Activated gamma-delta T cell (primary cell): ENCODE measurements at places on chromosomes 1 and 21.

DNA sequence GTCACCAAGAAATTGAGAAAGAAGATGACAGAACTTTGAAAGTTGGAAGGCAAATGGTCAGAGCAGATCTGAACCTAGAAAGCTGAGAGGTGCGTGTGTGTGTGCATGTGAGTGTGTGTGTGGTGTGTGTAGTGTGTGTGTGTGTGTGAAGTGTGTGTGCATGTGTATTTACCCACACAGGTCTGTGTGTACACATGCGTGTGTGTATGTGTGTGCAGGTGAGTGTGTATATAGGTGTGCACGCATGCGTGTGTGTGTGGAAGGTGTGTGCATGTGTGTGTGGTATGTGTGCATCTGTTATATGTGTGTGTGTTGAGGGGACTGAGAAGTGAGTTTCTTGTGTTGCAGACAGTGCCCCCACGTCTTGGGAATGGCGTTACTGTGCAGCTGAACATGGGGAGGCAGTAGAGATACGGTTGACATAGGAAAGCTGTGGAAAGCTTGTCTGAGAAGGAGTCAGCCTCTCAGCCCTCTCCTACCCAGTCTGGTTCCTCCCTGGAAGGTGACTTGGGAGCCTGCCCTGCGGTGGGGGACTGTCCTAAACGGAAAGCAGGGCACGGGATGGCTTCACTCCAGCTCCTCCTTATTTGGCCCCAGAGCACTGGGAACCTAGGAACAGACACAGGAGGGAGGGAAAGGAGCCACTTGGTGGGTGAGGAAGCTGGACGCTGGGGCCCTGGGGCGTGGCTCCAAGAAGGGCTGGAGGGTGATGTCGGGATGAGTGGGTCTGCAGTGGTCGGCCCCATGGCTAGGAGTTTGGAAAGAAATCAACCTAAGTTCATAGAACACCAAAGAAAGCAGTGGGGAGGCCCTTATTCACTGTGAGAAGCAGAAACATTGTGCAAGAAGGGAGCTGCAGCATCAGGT lies 97.2 kb downstream of the PCBP3 start:
- DNase-seq = no peak

DNA sequence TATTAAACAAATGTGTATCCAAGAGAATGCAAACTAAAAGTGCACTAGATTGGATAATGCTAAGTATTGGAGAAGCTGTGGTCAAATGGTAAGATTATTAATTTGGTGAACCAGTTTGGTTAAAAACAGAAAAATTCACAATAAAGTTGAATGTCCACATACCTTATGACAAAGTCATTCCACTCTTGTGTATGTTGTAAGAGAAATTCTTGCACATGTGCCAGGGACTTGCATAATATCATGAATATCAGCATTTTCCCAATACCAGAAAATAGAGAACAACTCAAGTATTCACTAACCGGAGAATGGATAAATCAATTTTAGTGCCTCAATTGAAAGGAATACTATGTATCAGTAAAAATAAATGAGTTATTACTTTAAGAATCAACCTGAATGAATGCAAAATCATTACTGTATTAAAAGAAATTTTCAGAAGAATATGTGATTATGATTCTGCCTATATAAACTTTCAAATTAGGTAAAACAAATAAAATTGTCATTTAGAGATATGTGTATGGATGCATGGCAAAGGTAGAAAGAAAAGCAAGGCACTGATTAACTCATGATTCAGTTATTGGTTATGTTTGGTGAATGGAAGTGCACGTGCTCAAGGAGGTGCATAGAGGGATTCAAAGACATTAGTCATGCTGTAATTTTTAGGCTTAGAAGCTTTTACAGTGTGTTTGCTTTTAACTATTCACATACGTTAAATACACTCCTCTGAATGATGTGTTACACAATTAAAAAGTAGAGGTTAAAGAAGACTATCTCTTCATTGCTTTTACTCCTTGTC lies 217.4 kb upstream of the KCNK2 start:
- no peak for DNase-seq

DNA sequence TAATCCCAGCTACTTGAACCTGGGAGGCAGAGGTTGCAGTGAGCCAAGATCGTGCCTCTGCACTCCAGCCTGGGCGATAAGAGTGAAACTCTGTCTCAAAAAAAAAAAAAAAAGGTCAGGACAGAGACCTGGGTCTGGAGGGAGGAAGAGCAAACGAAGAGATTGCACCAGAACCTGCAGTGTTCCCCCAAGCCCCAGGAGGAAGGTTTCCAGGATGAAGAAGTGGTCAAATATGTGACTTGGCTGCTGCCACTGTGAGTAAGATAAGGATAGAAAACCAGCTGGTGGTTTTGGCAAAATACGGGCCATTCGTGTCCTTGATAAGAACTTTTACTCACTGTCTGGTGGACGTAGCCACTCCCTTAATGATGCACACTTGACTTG lies 42.2 kb downstream of the CLDN14 start:
- DNase-seq = no peak

GRCh38 chr1:4613606-4614370 lies 40.6 kb upstream of the AJAP1 start:
- DNase-seq = no peak

DNA sequence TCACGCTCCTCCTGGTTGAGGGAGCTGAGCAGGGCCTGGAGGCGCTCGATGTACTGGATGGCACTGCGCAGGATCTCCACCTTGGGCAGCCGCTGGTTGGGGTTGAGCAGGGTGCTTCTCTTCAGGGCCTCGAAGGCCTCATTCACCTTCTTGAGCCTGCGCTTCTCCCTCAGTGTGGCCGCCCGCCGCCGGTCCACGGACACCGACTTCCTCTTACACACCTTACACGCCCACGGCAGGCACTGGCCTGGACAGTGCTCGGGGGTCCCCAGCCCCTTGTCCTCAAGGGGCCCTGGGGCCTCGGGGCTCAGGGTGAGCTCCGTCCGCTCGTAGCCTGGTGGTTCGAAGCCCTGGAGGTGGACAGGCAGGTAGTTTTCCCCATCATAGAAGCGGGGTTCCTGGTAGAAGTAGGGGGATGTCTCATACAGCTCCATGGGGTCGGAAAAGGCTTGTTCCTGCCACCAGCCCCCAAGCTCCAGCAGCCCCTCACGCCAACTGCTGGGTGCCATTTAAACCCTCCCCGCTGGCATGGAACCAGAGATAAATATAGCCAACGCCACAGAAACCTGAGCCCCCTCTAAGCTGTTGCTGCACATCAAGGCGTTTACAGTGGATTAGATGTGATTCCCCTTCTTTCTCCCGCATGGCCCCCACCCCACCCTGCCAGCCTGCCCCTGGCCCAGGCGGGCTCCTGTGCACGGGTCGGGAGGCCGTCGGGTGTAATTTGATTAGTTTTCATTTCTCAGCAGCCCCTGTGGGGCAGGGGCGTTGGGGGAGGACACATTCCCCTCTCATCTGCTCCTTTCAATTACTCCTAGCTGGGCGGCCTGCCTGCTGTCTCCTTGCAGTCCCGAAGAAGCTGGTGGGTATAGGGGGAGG lies at the start of gene MYOG:
MYOG (minus strand) TSS at position 485 of the 879 bp plus-strand sequence; CDS start at position 434, 51 bp downstream.
- DNase-seq = no peak

DNA sequence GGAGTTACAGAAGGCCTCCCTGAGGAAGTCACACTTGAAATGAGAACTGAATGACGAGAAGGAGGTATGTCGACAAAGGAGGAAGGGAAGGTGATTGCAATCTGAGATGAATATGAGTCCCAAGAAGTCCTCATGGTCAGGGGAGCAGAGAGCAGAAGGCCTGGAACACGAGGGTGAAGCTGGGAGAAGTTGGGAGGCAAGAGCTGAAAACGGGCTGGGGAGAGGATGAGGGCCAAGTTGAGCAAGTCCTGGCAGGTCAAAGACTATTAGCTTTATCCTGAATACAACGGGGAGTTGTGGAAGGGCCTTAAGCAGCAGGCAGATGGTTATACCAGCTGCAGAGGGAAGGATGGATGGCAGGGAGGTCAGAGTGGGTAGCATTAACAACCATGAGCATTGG lies 89.5 kb downstream of the KCNJ15 start:
- DNase-seq = no peak

GRCh38 chr1:248622570-248623001 lies 12.3 kb downstream of the OR2T11 start:
- no peak for DNase-seq

DNA sequence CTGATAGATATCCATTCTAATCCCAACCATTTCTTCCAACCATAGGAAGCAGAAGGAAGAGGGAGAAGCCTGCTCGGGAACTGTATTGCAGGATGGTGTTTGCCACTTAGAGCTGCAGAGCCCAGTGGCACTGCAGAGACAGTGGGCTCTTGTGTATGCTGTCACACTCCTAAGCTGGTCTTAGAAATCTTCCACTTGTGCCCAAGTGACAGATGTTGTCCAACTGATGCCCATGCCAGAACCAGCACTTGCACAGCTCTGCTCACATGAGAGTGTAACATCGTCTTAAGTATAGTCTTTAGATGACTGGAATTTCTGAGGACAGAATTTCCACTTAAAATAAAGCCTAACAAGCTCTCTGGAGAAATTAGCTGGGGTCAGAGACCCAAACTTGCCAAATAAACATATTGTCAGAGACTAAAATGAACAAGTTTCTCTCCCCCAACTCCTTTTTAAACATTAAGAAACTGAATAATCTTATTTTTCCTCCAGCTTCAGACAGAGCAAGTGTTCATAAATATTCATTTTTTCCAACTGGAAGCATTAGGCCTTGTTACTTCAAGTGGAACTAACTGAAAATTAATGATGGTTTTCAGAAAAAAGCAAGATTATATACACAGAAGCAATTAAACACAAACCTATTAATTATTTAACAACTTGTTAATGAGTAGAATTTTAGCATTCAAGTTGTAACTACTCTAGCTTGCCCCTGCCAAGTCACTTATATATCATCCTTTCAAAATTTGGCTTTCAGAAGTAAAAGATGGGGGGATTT lies 577.3 kb downstream of the AJAP1 start:
- DNase-seq = no peak

DNA sequence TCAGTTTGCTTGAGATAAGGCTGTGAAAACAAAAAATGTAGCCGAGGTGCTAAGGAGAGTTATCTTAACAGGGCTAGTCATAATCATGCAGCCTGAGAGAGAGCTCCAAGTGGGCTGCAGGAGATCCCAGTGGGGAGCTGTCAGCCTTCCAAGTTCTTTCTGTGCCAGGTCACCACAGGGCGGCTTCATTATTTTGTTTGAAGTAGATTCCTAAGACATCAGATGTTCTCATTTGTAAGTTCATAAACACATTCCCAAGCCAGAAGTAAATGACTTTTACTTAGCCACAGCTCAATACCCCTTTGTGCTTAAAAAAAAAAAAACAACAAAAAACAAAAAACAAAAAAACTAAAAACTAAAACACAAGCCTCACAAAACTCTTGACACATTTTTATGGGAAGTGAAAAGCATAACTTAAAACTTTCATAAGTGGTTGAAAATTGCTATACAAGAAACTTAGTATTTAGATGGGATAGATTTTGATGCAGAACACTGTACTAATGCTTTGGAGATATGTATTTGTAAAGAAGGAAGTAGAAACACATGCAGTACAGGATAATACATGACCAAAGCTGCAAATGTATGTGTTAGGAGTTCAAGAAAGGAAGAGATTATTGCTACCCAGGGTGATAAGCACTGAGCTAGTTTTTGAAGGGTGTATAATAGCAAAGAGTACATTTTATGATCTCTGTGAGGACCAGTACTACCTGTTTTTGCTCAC lies 8.6 kb downstream of the CDC14A start:
- no peak for DNase-seq

GRCh38 chr1:204075890-204076846 lies 3.3 kb downstream of the SOX13 start:
- DNase-seq = no peak

GRCh38 chr1:10824821-10825540 lies 28.5 kb upstream of the CASZ1 start:
- no peak for DNase-seq

- no peak for DNase-seq
Measured at GRCh38 chr1:19034721-19035120, 78.2 kb upstream of the IFFO2 start.

GRCh38 chr1:40594187-40594531 lies 62.7 kb downstream of the ZNF684 start:
- no peak for DNase-seq

- no peak for DNase-seq
Measured at GRCh38 chr1:84133479-84133878, 10.6 kb upstream of the PRKACB start.

- no peak for DNase-seq
Measured at GRCh38 chr1:33348676-33349080, 27.8 kb upstream of the A3GALT2 start.

DNA sequence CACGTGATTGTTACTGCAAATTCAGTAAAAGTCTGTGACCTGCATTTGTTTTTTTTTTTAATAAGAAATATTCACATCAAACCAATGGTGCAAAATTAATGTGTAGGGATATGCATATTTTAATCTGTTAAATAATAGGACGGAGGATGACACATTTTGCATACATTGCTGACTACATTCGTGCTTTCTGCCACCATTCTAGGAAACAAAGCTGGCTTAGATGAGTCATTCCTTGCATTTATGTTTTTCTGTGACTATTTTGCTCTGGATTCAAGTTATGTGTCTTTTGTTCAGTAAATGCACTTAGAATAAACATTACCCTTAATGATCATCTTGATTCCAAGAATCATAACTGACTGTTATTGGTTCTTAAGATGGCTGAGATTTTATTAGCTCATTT lies 23.9 kb upstream of the CYYR1 start:
- no peak for DNase-seq

DNA sequence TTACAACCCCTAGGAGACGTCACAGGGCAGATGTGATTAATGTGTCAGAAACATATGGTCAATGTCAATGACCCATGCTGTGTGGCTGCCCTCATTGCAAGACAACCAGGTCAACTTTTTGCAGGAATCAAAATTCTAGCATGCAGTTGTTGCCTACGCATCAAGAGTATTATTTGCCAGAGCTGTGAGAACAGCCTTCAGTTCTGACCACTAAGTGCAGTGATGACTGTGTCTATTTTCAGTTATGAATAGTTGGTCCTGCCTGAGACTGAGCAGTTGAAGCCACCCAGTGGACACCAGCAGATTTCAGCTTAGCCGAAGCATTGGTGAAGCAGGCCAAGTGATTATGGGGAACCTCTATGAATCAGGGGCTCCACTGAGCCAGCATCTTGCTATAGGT lies 47.3 kb downstream of the LYPLAL1 start:
- DNase-seq = no peak

DNA sequence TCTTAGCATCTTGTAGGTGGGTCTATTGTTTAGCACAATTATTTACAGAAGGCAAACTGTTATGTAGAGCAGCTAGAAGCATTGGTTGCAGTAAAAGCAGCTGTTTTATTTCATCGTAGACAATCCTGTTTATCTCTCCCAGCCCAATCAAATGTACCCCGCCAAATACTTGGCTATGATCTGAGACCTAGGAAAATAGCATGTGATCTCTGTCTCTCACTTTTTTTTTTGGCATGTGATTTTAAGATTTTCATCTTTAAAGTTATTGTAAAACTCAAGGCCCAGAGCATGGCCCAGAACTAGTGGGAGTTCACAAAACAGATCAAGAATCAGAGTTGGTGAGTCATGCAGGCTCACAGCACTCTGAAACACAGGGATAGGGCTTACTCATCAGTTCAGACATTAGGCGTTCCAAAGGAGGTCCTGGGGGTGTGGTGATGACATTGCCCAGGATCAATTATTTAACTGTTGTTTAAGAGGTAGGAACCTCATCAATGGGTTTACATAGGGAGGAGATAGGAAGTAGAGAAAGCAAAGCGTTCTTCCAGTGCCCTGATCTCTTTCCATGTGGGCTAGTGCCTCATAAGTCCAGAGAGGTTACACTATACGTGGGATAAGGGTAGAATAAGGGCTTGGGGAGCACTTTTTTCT lies 40.2 kb downstream of the TBX19 start:
- DNase-seq = no peak
